ENCODE measurements at places on chromosomes 6 and 20.
A peak's percentile ranks its signal among the peaks of the same experiment; 100 is the strongest.

GRCh38 chr6:104483225-104483834 is 376.4 kb downstream of the HACE1 start:
- no peak for DNase-seq

DNA sequence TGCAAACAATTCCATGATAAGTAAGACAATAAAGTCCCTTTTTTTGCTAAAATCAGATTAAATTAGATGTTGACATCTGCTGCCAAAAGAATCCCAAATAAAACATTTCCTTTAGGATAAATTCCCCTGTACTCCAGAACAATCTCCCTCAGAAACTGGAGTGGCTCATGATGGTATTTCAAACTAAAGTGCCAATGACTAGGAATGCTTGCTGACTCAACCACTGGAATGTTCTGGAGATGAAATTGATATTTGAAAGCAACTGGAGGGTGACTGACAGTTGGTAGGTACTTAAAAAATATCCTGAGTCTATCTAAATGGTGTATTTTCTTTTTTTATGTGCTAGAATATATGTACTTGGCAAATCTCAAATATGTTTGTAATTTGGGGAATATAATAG is 350.1 kb upstream of the TSHZ2 start:
- no peak for DNase-seq

DNA sequence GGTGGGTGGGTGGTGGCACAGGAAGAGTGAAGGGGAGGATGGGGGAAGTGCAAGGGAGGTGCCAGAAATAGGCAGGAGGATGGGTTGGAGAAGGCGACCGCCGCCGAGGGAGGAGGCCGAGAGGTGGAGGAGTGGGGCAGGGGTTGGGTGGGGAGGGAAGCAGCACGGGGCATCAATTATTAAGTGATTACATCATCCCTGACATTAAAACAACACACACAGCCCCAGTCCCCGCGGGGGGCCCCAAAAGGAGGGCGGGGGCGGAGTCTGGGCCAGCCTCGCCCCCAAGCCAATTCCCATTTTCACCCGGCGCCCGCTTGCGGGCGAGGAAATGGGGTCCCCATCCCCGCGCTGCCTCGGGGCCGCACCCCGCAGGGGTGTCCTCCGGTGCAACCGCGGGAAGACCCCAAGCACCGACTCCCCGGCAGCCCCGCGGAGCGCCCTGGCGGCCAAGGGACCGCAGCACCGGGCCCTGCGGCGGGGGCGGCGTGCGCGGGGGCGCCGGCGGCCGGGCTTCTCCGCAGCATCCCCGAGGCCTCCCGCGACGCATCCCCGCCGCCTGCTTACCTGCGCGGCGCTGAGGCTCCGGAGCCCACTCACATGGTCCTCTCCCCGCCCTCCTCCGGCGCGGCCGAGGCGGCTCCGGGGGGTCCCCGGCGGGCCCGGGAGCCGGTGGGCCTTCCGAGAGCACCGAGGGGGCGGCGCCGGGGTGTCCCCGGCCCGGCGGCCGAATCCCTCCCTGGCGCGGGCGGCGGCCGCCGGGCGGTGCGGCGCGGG is 663 bp downstream of the FYN start:
- DNase-seq: peak; percentile 83

- DNase-seq: no peak
Measured at GRCh38 chr6:20001286-20001685, 164.1 kb downstream of the ID4 start.

DNA sequence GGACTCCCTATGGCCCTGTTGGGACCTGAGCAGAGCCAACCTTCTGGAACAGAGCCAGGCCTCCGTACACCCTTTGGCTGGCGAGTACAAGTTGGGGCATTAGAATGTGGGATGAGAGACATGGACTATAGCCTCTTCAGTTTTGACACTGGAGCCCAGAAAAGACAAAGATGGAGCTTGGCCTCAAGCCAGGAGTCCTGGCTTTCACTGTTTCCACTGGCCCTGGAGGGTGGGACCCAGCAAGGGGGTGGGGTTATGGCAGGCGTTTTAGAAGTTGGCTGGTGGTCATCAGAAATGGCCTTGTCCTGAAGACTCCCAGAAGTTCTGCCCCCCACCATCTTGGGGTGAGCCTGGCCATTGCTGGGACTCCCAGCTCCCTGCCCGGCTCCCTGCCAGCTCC is 21.8 kb downstream of the ITPR3 start:
- DNase-seq: no peak

Measured in activated T-cell treated with anti-CD3 and anti-CD28 coated beads, Interleukin-2, amount 50 U/mL, for 24 hours (primary cell).